ENCODE measurements at places on chromosomes 7 and 10.

GRCh38 chr10:20855398-20856038 lies 41.6 kb downstream of the NEBL start:
- no peak for DNase-seq

GRCh38 chr10:2214092-2214491 lies 476.8 kb upstream of the ADARB2 start:
- DNase-seq: no peak

DNA sequence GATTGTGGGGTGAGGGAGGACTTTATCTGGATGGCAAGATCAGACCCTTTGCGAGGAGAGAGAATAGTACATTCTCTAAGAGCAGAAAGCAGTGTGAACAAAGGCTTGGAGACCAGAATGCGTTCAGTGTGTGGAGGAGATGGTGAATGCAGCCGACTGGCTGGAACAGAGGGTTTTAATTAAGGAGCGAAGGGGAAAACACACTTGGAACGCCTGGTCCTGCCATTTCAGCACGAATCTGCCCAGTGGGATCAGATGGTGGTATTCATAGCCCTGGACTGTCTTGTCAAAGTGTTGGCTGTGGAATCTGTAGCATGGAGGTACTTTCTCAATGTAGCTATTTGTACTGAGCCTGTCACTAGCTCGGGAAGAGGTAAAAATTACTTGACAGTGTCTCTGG lies 260.9 kb downstream of the SLC25A13 start:
- no peak for DNase-seq

- no peak for DNase-seq
These were observed 738.3 kb downstream of the INHBA start for GRCh38 chr7:40964610-40965009.

- no peak for DNase-seq
These were observed 92.1 kb upstream of the SAMD8 start for GRCh38 chr10:75019370-75019769.

DNA sequence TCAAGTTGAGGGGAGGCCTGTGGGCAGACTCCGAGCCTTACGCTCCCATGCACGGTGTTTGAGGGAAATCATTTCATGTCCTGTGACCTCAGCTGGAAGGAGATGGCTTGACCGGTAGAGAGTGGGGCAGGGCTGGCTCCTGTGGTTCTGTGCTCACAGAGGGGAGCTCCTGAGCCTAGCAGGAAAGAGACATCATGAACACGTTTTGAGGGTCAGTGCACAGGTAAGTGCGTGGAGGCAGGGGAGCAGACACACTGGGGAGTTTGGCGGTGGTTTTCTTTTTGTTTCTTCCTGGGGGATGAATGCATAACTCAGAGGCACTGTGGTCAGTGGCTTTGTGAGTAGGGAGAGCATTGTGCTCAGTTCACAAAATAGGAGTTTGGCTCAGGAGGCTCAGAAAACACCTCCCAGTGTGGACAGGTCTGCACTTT lies 22.5 kb downstream of the ADCY1 start:
- no peak for DNase-seq

GRCh38 chr7:155753446-155753965 lies 58.8 kb downstream of the SHH start:
- no peak for DNase-seq

GRCh38 chr10:49528977-49529506 lies 9.9 kb downstream of the ERCC6 start:
- no peak for DNase-seq

- DNase-seq: no peak
These were observed 4.7 kb downstream of the HOXA1 start for GRCh38 chr7:27091105-27091504.
